ENCODE measurements at places on chromosomes 3 and 15. TPM values are rescaled to one million over a fixed set of nuclear protein-coding genes. Genes with fewer than 3 reads are reported as not detected.

The ENTPD3 gene
- 2.4 TPM for total RNA-seq

The SLC51B gene
- total RNA-seq, result 104 TPM

The KBTBD13 gene
- 0.08 TPM for total RNA-seq

The PYDC2 gene
- not detected for total RNA-seq

The RBPMS2 gene
- 15.4 TPM for total RNA-seq

The LSAMP gene
- total RNA-seq, result 0.89 TPM

The ARPP21 gene
- 0.14 TPM for total RNA-seq
